IMR-90 (cell line): ENCODE measurements at places on chromosomes 1 and 21. TPM values are rescaled to one million over a fixed set of nuclear protein-coding genes. Genes with fewer than 3 reads are reported as not detected.

The TRIM67 gene
- not detected in 2 replicates for total RNA-seq

GRCh38 chr1:44000122-44000665, 8.8 kb downstream of the CCDC24 start:
- no peak for DNase-seq

DNA sequence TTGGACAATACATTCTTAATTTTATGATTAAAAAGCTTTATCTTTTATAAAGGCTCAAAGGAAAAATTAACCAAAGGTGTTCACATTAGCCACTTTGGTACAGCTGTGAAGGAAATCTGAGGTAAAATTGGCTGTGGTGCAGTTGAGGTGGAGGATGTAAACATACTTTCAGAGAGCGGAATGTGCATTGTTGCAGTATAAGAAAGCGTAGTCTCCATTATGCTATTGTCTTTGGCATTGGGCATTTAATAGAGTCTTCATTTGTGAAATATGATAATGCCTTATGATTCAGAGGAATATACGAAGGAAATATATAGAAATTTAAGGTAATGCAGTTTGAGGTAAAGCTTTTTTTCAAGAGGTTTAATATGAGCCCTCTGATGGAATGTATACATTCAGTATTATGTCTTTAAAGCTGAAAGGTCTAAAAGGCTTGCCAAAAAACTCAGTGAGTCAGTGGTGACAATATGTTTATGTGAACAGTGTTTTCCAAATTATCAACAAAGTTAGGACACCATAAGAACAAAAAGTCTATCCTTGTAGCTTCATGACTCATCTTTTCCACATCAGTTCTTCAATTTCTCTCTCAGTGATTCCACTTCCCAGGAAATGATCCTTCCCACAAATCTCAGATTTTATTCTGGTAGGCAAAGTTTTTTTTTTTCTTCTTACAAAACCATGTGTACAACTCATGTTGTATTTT, 26.9 kb upstream of the DDR2 start:
- peak; percentile 98 for DNase-seq

The CTSS gene
- 0.18 and 0.56 TPM in 2 replicates for total RNA-seq

The FRRS1 gene
- total RNA-seq, result 21.7 and 23.5 TPM in 2 replicates

DNA sequence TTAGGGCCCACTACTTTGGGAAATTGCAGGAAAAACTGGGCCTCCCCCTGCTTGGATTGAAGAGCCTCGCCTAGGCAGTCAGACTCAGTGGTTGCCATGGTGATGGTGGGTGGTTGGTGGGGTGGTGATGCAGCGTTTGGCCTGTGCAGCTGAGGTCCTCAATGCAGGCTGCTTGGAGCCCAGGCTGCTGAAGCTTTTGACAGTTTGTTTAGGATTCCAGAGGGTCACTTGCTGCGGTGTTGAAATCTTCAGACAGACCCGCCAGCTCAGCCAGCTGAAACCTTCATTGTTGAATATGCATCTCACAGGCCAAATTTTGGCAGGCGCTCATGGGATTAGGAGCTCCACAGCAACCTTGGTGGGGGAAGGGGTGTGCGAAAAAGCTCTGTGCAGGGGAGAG, 67.9 kb downstream of the CACNA1E start:
- no peak for DNase-seq

GRCh38 chr1:8373581-8374241, 55.8 kb downstream of the SLC45A1 start:
- peak; percentile 92 for DNase-seq

DNA sequence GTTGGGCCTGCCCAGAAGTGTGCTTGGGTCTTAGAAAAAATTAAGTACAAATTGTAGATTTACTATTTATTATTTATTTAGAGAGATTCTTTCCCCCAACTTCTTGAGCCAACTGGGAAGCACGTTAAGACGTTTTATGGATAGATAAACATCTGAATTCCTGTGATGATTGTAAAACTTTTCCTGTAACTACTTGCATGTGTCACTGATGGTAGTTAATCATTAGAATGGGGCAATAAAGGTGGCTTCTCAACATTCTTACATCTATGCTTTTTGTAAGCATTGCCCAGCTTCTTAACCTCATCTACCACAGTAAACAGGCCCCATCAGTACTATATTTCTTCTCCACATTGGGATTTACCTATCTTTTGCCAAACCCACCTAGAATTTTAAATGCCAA, 559.8 kb downstream of the LMO4 start:
- DNase-seq, result no peak

DNA sequence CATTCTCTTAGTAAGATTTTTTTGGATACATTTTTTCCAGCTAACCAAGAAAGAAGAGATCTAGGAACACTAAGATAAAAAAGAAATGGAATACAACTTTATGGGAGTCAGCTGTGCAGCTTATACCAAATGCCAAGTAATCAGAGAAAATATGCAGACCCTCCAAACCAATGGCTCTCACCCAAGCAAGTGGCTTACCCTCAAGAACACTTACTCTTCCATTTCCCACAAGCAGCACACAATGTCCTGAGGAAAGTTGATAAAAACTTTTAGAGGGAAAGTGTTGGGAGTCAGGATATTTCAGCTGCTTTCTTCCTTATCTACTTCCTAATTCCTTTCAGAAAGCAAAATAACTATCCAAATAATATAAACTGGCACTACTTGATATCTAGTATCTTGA, 631.8 kb downstream of the RWDD3 start:
- no peak for DNase-seq

The BCAN gene
- not detected in 2 replicates for total RNA-seq

DNA sequence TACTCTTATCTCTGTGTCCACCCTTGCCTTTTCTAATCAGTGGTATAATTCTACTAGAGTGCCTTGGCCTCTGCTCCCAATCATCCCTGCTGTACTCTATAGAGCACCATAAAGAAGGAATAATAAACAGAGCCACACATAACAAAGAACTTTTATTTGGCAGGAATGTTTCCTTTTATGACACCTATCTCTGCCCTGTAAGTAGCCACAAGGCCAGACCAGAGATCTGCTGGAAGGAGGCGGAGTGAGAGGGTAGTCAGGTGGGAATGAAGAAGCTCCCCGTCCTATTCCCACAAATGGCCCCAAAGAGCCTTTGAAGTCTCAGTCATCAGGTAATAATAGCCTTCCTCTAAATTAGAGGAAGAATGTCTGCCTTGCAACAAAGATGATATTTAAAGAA, 32.7 kb downstream of the WLS start:
- DNase-seq, result no peak

- DNase-seq, result no peak
Observed at GRCh38 chr1:22318279-22318981, 133.2 kb upstream of the ZBTB40 start.

GRCh38 chr1:221845650-221846371, 103.9 kb upstream of the DUSP10 start:
- DNase-seq, result peak; percentile 94

- DNase-seq, result no peak
Observed at GRCh38 chr1:209509039-209509438, 74.5 kb upstream of the CAMK1G start.

The BROX gene
- 43.4 and 63.9 TPM in 2 replicates for total RNA-seq

The ERICH3 gene
- total RNA-seq, result not detected in 2 replicates

GRCh38 chr1:164560121-164560541, 1.1 kb downstream of the PBX1 start:
- DNase-seq, result no peak

The RIPPLY3 gene
- not detected in 2 replicates for total RNA-seq

DNA sequence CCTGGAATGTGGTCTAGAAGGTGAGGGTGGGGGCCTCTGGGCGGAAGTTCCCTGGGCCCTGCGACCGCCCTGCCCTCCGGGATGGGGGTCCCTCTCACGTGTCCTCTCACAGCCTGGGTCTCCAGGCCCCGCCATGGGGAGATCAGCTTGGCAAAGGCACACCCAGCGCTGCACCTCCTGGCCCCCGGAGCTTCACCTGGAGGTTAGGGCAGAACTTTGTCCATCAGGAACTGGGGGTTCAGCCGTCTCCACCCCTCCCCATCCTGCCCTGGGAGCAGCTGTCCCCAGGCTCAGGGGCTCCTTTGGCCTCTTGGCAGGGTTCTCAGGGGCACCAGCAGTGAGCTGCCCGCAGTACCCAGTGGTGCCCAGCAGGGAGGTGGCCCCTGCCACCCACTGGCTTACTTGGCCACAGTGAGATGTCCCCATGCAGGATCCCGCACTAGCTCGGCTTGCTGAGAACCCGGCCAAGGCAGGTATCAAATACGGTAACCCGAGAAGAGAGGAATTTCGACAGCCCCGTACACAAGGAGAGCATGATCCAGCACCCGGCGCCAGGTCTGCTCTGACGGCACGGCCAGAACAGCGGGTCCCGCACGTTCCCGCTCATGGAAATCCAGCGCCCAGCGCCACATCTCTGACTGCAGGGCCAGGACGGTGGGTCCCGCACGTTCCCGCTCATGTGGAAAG, 36.7 kb downstream of the RRP1 start:
- no peak for DNase-seq

GRCh38 chr1:41827991-41828570, 90.6 kb downstream of the HIVEP3 start:
- DNase-seq, result no peak

DNA sequence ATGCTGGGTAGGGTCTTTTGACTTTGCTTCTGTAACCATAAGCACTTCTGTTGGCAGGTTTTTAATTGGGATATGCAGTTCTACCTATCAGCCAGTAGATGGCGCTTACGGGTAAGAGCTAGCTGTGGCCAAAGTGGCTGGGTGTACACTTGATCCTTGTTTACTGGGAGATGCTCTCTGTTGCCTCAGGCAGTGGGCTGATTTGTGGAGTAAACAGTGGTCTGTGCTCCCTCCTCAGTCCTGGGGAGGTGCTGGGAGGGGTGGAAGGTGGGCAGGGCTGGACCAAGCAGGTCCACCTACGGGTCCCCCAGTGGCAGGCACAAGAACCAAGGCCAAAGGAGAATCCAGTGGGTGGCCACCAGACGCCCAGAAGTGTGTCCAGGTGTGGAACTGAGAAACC, 43.4 kb downstream of the RALGPS2 start:
- DNase-seq, result no peak

The SPOCD1 gene
- total RNA-seq, result 42.2 and 59.7 TPM in 2 replicates
